Breast epithelium (tissue), 4 donors: ENCODE measurements at places on chromosomes 2 and 18. TPM values are rescaled to one million over a fixed set of nuclear protein-coding genes. Genes with fewer than 3 reads are reported as not detected.

DNA sequence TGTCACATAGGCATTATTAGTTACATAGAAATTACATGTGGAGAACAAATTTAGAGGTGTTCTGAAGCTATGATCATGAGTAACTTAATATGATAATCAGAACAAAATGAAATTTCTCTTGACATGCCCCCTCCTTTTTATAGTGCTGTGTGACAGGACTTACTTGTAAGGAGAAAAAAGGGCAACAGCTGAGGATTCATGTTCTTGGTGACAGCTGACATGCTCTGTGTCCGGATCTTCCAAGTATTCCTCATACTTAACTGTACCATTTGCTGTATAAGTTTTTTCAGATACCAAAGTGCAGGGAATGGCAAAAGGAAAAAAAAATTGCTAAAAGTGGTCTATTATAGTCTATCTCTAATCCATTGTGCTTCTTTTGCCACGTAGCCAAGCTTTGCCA, 3.5 kb upstream of the MYL1 start:
- no peak for DNase-seq

DNA sequence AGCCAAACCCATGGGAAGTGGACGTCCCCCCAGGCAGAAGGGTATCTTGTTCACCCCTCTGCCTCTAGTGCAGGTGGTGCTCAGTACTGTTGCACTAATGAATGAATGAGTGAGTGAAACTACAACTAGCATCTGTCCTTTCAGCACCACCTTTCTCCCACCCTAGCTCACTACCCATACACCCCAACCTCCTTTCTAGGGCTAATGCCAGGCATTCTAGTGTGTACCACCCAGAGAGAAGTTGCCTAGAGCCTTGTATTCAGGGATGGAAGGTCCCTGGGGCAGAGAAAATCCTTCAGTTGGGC, 22.5 kb downstream of the CCT7 start:
- DNase-seq, result no peak

GRCh38 chr18:23583071-23583865, 3.0 kb downstream of the NPC1 start:
- no peak for DNase-seq

DNA sequence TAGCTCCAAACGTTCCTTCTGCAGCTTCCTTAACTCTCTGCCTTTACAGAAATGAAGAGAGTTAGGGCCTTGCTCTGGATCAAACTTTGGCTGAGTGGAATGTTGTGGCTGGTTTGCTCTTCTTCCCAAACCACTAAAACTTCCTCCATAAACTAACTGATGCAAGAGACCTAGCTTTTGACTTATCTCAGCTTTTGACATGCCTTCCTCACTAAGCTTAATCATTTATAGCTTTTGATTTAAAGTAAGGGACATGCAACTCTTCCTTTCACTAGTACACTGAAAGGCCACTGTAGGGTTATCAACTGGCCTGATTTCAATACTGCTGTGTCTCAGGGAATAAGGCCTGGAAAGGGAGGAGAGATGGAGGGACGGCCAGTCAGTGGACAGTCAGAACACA, 8.3 kb downstream of the PXDN start:
- DNase-seq, result no peak

- no peak for DNase-seq
These were observed 22.6 kb downstream of the YES1 start for GRCh38 chr18:789397-789796.

DNA sequence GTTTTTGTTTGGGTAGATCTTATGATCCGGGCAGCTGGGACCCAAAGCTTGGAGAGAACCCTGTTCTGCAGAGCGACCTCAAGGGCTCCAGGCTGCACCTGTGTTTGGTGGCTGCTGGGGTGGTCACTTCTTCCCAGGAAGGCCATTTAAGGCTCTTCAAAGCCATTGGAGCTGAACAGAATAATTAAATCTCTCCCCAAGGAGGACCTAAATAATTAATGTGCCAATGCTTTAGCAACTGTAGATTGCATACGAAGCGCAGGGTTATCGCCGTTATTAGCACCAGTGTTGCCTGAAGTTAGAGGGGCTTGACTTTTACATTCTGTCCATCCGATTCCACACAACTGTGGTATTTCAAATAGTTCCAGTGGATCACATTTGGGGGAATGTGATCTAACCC, 251.4 kb downstream of the ATAD2B start:
- no peak for DNase-seq

DNA sequence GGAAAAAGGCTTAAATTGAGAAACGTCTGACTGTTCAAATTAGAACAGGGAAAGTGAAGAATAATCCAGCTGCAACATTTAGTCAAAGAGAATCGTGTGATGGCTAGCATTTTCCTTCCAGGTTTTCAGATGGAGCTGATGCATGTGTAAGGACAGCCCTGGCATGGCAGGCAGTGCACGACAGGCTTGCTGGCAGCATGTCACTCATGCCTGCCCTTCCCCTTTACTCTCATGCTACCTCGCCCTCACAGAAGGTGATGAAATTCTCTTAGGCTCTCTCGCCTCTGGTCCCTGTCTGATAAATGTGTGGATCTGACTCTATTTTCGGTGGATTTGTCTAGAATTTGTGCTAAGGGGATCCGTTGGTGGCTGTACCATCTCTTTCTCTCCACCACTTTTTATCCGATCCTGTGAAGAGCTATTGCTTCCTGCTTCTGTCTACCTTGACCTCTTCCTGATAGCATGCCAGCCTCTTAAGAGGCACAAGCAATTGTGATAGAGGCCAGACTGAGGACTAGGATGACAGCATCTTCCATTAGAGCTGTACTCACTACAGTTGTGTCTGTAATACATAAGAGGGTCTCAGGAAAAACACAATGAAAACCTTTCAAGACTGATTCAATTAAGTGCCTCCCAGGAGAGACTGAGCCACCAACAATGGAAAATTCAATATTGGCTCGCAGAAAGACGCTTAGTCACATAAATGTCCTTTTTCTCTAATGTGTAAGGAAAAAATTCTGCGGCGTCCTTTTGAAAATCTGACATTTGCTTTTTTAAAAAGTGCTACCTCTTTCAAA, 65.6 kb upstream of the NOSTRIN start:
- no peak for DNase-seq

Gene AKAIN1
- not detected for total RNA-seq

Gene DNAH7
- total RNA-seq, result 1.3 TPM
